ENCODE measurements at places on chromosomes 5 and 9.
A peak's percentile ranks its signal among the peaks of the same experiment; 100 is the strongest.

DNA sequence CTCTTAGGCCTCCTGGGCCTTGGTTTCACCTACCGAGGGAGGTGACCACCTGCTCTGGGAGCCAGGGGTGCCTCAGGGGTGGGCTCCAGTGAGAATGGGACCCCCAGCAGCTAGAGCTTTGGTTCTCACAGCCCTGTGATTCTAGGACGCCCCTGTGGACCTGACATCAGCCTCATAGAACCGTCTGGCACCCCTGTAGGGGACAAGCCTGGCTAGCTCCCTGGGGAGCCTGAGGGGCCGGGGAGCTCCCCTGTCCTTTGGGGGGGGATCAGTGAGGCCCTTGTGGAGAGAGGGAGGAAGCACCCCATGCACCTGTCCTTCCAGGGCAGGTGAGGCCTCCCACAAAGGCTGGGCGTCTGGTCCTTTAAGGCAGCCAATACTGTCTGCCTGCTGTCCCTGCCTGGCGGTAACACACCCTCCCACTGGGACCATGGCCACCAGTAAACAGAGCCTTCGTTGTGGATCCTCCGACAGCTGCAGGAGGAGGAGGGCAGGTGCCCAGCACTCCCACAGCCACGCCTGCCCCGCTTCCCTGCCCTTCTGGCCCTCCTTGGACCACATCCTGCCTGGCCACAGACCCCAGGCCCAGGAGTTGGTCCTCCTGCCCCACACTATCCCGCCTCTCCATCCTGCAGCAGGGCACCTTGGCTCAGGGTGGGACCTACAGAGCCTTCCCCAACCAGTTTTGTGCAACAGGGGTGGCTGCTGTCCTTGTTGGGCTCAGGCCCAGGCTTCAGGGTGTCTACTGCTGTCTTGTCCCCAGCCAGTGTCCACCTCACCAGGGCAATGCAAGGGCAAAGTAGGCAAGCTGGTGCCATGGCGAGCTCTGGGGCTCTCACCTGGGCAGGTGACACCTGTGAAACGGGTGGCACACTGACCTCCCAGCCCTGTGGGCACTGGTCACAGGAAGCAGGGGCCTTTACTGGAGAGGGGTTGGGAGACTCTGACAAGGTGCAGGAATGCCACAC lies 3.0 kb upstream of the TUBB4B start:
- no peak for DNase-seq

GRCh38 chr5:173703466-173703865 lies 87.0 kb upstream of the BOD1 start:
- DNase-seq = no peak

DNA sequence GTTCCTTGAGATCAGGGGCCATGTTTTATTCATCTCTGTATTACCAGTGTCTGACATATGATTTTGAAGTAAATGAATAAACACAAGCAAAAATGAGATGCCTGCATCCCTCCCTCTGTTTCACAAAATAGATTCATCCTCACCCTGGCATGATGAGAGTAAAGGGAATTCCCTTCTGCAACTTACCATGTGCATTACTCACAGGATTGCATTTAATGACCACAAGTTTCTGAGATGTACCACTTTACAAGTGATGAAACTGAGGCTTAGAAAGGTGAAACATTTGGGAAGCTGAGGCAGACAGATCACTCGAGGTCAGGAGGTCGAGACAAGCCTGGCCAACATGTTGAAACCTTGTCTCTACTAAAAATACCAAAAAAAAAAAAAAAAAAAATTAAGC lies 74.2 kb upstream of the TNFSF8 start:
- no peak for DNase-seq

DNA sequence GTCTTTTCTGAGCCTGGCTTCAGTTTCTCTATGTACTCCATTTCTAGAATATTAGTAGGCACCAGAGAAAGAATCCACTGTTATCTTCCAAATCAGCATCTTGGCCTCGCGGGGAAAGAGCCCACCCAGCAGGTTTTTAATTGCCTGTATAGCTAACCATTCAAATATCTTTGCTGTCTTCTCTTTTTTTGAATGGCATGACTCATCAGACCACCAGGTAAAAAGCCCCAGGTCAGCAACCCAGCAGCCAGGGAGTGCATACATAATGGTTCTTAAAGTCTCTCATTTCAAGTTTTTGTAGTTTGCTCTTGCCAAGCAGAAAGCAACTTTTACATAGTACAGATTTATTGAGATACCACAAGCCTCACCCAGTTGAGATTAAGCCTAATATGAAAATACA lies 50.7 kb downstream of the TMEM167A start:
- no peak for DNase-seq

- DNase-seq = no peak
These were observed 609.4 kb upstream of the COX7C start for GRCh38 chr5:86008293-86008692.

GRCh38 chr5:151550146-151550545 lies 41.0 kb downstream of the FAT2 start:
- DNase-seq = no peak

DNA sequence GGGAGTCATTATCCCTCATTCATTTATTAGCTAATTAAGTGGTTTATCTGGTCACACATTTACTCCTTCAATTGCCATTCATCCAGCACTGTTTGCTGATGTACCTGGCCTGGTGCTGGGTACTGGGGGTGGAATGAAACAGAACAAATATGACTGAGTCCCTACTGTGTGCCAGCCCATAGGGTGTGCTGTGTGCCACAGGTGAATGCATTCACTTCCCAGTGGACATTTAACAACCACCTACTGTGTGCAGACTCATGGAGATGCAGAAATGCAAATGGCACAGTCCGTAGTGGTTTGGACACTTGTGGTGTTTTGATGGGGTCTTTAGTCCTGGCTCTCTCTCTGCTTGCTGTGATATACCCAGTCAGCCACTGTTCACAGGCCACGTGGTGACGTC lies 10.5 kb downstream of the NEK6 start:
- no peak for DNase-seq

DNA sequence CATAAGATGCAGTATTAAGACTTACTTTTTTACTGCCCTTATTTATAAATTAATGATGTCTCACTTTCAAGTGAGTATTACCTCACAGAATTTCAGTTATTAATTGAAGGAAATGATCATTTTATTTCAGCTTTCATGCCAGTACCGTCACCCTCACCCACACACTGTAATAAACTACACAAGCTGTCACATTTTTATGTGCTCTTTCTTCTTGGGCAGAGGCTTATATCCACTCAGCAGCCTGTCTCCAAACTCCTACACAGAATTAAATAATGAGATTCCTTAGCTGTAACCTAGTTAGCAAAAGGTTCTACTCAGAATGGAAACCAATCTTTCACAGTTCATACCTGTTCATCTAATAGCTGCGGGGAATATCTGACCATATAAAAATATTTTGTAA lies 1915.8 kb upstream of the CDH6 start:
- DNase-seq = no peak

GRCh38 chr5:109451146-109451545 lies 41.4 kb upstream of the PJA2 start:
- DNase-seq = no peak

GRCh38 chr9:134975253-134975652 lies 57.5 kb upstream of the FCN1 start:
- no peak for DNase-seq

- no peak for DNase-seq
These were observed 784.6 kb upstream of the NUDT12 start for GRCh38 chr5:104347119-104347708.

DNA sequence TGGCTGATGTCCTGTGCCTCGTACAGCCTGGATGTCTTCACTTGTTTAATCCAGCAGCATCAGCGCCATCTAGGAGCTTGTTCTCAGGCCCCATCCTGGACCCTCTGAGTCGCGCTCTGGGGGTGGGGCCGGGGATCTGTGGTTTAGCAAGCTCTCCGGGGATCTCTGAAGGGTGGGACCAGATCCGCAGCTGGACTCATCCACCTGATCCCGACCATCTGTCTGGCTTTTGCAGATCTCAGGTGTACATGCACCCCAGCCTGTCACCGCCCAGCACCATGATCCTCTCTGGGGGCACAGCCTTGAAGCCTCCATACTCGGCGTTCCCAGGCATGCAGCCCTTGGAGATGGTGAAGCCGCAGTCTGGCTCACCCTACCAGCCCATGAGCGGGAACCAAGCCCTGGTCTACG lies 15.1 kb upstream of the POMT1 start:
- no peak for DNase-seq

GRCh38 chr9:87675906-87676515 lies 49.9 kb upstream of the CTSL start:
- DNase-seq = no peak

- DNase-seq = peak; percentile 5
These were observed 16.5 kb upstream of the PRSS3 start for GRCh38 chr9:33778700-33779351.

DNA sequence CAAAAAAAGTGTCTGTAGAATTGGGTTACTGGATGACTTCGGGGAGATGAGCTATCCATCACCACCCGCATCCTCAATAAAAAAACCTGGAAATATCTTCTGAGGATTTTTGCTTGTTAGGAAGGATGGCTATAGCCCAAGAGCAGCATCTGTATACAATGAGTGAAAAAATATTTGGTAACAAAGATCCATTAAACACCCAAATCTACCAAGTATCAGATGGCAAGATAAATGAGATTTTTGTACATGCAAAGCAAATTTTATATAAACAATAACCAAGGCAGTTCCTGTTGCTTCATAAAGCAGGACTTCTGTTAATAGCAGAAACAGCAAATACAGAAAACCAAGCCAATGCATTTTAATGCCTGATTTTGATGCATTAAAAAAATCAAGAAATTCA lies 166.6 kb downstream of the SLC28A3 start:
- no peak for DNase-seq

DNA sequence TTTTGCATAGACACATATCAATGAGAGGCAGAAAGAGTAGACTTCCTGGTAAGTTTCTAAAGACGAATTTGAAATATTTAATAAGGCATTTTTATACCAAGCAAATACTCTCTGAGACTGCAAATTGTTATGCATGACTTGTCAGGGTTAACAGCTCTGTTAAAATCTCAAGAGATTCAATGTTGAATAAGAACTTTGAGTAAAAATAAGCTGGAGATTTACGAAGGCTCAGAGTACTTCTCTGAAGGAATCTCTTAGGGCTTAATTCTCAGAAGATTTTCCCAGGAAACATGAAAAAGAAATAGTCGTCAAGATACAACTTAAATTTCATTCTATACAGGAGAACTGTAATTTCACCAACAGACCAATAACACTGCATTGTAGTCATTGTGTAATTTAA lies 259.4 kb downstream of the CDH18 start:
- no peak for DNase-seq

GRCh38 chr5:146425023-146425422 lies 22.1 kb upstream of the TCERG1 start:
- DNase-seq = no peak

GRCh38 chr9:77156646-77157371 lies 20.5 kb upstream of the VPS13A start:
- DNase-seq = no peak

DNA sequence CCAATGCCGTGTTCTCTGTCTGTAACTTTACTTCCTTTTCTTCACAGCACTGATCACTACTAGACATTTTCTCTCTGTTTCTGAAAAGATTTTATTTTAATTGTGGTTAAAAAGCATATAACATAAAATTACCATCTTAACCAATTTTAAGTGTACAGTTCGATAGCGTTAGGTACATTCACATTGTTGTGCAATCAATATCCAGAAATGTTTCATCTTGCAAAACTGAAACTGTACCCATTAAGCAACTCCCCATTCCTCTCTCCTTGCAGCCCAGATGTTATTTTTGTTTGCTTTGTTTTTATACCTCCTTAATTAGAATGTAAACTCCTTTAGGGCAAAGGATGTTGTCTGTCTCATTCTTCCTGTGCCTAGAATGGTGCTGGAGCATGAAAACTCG lies 47.5 kb downstream of the COL27A1 start:
- no peak for DNase-seq

GRCh38 chr9:91750343-91750742 lies 199.7 kb downstream of the ROR2 start:
- DNase-seq = no peak
